Activated naive CD8-positive, alpha-beta T cell treated with anti-CD3 and anti-CD28 coated beads, Interleukin-2, amount 50 U/mL, for 24 hours (primary cell): ENCODE measurements at places on chromosomes 1 and 21.

DNA sequence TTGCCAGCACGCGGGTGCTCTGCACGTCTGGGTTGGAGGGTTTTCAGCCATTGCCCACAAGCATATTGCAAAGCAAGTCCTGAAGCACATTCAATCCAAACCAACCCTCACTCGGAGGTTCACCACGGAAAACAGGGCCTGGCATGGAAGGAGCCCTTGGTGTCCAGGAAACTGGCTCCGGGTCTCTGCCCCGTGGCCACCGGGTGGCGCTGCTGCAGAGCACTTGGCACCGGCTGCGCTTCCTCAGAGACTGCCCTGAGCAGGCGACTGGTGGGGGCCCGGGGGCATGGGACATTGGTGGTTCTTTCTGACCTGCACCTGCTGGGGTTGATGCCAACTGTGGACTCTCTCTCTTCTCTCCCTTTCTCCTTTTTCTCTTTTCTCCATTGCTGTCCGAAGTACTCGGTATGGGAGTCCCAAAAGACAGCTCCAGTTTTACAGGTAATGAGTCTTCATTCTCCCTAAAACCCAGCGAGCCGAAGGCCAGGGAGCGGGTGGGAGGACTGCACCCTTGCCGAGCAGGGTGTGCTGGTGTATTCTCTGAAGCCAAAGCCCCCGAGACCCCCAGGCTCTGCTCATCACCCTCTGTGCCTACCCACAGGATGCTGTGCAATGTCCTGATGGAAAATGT, 4.1 kb upstream of the KCNAB2 start:
- DNase-seq, result peak; percentile 44

DNA sequence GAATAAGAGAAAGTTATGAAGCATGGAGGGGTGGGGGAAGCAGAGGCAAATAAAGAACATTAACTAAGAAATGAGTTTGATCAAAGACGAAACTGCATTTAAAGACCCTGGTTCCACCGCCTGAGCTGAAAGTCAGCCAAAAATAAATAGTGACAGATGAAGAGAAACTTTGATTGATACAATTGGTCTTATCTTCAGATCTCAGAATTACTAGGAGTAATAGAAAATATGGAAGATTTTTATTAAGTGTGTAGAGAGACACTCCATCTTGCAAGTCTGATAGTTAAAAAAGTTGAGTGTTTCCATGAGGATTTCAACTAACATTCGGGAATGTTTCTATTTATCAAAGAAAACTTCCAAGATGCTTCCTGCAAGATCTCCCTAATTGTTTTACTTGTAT, 418.2 kb upstream of the ADGRL2 start:
- no peak for DNase-seq

GRCh38 chr1:151210830-151211229, 12.5 kb downstream of the PIP5K1A start:
- DNase-seq, result no peak

- DNase-seq, result no peak
Measured at GRCh38 chr1:3352952-3353331, 101.5 kb upstream of the ARHGEF16 start.

GRCh38 chr1:27438621-27439061, 46.2 kb downstream of the GPR3 start:
- no peak for DNase-seq

DNA sequence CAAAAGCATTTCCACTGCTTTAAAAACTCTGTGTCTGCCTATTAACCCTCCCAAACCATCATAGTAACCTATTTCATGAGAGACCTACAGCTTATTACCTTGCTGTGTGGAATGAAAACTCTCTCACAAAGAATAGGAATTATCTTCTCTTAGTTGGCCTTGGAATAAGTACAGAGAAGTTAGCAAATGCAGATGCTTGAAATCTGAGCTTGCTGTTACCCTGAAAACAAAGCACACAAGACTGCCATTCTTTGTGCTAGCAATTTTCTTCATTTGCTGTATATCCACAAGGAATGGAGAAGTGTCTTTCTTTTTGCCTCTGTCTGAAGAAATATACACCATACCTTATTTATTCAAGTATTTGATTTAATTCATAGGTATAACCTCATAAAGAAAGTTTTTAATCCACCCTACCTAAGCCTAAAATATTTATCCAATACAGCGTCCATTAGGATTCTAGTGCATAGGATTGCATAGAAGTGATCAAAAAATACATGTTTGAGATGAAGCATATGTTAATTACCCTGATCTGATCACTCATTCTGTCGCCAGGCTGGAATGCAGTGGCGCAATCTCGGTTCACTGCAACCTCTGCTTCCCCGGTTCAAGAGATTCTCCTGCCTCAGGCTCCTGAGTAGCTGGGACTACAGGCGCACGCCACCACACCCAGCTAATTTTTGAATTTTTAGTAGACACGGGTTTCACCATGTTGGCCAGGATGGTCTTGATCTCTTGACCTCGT, 451.1 kb downstream of the LTN1 start:
- no peak for DNase-seq

DNA sequence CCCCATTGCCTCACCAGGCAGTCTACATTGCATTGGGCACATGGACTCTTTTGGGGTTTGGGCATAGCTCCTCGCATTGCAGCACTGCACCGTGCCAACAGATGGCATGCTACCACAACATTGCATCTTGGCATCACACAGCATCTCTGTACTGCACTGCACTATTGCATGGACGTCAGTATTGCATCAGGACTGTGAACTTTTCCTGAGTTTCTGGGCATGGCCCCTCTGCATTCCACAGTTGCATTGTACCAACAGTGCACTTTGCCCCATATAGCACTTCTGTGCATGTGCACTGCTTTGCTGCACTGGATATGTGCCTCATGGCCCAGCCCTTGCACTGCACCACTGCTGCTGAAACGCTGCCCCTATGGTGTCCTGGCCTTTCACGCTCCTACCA, 9.6 kb downstream of the PTPRU start:
- no peak for DNase-seq

GRCh38 chr1:185244015-185244747, 72.9 kb downstream of the IVNS1ABP start:
- peak; percentile 40 for DNase-seq

- DNase-seq, result peak; percentile 42
Measured at GRCh38 chr1:9822897-9823692, 670 bp downstream of the CLSTN1 start.

- DNase-seq, result peak; percentile 38
Measured at GRCh38 chr1:212368073-212368484, 46.6 kb downstream of the PACC1 start.

DNA sequence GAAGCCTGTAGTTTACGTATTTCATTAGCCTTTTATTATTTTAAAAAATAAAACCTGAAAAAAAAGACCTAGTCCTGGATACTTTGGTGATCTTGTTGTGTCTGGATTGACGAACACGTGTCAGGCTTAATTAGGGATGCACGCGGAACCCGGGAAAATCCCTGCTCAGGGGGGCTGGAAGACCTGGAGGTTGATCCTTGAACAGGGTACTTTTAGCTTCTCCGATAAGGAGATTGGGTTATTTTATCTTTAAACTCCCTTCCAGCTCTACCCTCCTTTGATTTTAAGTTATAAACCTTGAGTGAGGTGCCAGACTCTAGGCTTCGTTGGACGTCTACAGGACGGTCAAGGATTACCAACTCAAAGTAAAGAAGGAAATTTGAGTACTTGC, 552 bp upstream of the ZNF691 start:
- peak; percentile 22 for DNase-seq

GRCh38 chr21:38505654-38506523, 7.6 kb upstream of the ERG start:
- no peak for DNase-seq

- no peak for DNase-seq
Measured at GRCh38 chr1:192066202-192066601, 92.1 kb upstream of the RGS18 start.

GRCh38 chr1:207815466-207815865, 63.6 kb downstream of the CD46 start:
- DNase-seq, result no peak

GRCh38 chr1:56286506-56286905, 292.9 kb downstream of the PLPP3 start:
- no peak for DNase-seq

GRCh38 chr1:63746129-63746864, 27.5 kb upstream of the ROR1 start:
- DNase-seq, result no peak

DNA sequence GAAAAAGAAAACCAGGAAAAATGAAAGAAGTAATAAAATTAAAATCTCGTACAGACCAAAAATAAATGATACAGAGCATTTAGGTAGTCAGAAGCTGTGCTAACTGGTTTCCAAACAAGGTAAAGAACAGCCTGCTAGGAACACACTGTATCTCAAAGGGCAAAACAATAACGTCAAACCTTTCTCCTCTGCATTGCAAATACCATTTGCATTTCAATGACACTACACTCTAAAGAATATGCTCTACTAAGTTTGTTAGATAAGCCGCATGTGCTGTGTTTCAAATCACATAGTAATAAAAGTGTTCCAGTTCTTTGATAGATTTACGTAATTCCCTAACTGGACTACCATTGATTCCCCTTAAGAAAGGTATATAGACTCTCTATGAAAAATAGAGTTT, 648.8 kb downstream of the PLA2G4A start:
- DNase-seq, result no peak

DNA sequence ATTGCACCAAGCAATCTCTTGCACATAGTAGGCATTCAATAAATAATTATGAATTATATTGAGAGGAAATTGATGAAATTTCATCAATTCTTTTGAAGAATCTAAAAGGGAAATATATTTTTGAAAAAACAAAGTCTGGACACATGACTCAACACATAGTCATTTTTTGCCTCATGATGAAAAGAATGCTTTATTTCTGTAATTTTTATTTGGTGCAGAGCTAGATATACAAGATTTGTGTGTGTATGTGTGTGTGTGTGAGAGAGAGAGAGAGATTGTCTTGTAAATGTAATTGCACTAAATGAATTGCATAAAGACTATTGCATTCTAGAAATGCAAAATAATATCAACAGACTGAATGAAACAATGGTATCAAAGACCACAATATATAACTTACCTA, 206.2 kb upstream of the C1orf87 start:
- no peak for DNase-seq

GRCh38 chr1:65064981-65065380, 83.0 kb upstream of the AK4 start:
- DNase-seq, result no peak

GRCh38 chr1:52665006-52665941, 32.3 kb downstream of the SHISAL2A start:
- no peak for DNase-seq

DNA sequence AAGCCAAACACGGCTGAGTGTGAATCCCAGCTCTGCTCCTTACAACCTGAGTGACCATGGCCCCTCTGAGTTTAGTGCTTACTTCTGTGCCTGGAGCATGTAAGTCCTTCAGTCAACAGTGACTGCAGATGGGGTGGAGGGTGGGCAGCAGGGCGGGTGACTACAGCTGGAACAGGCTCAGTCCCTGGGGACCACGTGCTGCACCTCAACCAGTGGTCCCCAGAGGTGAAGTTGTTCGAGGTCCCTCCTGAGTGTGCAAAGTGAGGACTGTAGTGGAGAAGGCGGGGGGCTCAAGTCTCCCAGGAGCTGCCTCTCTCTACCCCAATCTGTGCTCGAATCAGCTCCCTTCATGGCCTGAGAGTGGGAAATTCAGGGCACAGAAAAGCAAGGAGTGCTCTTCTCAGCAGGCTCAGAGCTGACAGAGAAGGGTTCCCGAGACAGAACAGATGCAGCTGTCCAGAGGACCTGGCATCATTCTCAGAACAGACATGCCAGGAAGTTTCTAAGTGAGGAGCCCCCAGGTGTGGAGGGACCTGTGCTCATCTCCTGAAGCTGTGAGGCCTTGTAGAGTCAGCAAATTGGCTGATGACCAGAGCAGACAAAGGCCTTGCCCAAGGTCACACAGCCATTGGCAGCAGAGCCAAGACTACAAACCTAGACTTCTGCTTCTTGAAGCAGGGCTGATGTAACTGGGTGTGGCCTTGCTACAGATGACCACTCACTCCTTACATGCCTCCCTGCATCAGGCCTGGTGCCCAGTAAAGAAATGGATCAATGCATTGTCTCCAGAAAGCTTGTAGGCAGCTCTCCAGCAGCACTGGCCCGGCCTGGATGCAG, 61.7 kb upstream of the EDN2 start:
- no peak for DNase-seq

DNA sequence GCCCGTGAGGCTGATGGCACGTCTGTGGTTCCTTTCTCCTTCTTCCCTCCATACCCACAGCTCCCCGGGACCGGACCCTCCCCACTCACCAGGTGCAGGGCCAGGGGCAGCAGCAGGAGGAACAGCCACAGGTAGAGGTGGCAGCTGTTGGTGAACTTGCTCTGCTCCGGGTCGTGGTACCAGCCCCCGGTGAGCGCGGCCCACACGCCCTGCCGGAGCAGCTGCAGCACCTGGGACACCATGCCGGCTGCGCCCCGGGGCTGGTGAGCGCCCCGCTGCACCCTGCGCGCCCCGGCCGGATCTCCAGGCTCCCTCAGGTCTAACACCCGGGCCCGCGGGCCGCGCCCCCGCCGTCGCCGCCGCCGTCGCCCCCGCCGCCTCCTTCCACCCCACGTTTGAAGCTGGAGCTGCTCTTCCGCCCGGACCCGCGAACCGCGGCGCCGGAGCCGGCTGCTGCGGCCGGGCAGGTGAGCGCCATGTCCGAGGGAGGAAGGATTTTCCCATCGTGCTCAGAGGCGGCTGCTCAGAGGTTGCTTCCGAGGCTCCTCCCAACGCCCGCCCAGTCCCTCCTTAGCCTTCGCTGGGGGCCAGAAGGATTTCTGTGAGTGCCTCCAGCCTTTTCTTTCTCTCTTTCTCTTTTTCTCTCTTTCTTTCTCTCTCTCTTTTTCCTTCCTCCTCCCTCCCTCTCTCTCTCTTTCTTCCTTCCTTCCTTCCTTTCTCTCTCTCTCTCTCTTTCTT, at the start of gene PCNX2:
Gene PCNX2 (minus strand): TSS at position 489 of the 738 bp plus-strand sequence. CDS start 247 bp downstream, at position 242.
- peak; percentile 74 for DNase-seq

- DNase-seq, result no peak
Measured at GRCh38 chr1:46512135-46512791, 22.6 kb downstream of the DMBX1 start.

GRCh38 chr21:41217671-41218385, 49.9 kb downstream of the BACE2 start:
- DNase-seq, result no peak

- DNase-seq, result no peak
Measured at GRCh38 chr1:7535934-7536878, 234.9 kb upstream of the VAMP3 start.

DNA sequence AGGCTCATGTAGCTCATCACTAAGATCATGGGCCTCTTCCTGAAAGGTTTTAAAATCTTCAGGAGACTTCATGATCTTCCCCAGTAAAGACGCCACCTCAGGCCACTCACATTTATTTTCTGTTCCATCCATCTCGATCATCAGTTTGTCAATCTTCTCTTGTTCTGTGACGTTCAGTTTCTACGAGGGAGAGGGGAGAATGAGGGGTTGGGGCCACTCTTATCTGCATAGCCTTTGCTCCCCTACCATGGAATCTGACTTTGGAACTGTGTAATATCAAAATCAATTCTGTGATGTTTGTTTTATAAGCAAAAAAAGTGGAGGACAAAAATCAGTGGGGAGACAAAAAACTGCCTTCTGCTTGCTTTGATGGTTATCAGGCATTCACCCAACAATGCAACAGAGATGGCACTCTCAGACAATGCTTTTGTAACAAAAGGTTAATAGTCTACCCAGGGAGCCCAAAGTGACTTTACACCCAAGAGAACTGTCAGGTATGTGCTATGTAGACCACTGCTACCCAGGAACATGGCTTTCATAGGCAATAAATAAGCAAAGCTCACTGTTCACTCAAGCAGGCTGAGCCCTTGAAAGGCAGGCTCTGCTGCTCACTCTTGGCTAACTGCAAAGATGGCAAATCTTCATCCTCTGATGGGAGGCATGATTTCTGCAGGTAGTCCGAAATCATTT, 10.5 kb downstream of the ENO1 start:
- no peak for DNase-seq
